ENCODE measurements at places on chromosomes 6 and 20.

GRCh38 chr20:24763386-24764026, 185.6 kb upstream of the CST7 start:
- no peak for DNase-seq

- no peak for DNase-seq
Measured at GRCh38 chr6:73983367-73983766, 287.4 kb downstream of the CD109 start.

DNA sequence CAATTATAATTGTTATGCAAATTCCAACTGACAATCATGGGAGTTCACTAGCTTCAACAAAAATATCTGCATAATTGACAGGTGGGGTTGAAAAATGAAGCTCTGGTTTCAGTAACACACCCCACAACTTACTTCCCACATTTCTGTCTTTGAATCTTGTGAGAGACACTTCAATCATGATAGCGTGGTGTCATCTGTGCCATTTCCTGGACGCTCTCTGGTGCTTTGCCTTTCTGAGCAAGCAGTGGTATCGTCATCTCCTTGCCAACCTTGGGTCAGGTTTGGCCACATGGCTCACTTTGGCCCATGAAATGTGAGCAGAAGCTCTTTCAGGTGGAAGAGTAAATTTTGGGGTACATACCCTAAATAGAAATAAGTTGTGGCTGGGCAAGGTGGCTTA, 10.2 kb downstream of the BMP7 start:
- no peak for DNase-seq

DNA sequence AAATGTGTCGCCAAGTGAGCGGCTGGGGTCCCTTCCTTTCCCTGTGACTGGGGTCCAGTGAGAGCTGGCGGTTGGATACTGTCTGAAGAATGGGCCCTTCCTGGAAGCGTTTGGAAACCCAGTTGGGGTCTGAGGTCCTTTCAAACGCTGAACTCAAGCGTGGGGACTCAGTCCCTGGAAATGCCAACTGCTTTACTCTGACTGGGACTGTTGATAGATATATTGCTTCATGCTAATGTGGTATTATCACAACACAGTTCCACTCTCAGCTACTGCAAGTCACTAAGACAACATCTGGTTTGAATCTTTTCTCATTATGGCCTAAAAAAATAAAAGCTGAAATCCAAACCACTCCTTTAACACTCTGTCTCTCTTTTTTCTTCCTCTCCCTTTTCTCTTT, 23.7 kb upstream of the PSMF1 start:
- DNase-seq = no peak

GRCh38 chr6:144617708-144618107, 332.6 kb downstream of the UTRN start:
- DNase-seq = no peak

GRCh38 chr6:108117427-108118358, 43.2 kb upstream of the OSTM1 start:
- no peak for DNase-seq

GRCh38 chr6:105488516-105489215, 85.8 kb upstream of the PREP start:
- DNase-seq = no peak
